NCI-H2081 treated with DMSO at 0.1 percent for 48 hours (cell line): ENCODE measurements at places on chromosomes 1 and 21.

DNA sequence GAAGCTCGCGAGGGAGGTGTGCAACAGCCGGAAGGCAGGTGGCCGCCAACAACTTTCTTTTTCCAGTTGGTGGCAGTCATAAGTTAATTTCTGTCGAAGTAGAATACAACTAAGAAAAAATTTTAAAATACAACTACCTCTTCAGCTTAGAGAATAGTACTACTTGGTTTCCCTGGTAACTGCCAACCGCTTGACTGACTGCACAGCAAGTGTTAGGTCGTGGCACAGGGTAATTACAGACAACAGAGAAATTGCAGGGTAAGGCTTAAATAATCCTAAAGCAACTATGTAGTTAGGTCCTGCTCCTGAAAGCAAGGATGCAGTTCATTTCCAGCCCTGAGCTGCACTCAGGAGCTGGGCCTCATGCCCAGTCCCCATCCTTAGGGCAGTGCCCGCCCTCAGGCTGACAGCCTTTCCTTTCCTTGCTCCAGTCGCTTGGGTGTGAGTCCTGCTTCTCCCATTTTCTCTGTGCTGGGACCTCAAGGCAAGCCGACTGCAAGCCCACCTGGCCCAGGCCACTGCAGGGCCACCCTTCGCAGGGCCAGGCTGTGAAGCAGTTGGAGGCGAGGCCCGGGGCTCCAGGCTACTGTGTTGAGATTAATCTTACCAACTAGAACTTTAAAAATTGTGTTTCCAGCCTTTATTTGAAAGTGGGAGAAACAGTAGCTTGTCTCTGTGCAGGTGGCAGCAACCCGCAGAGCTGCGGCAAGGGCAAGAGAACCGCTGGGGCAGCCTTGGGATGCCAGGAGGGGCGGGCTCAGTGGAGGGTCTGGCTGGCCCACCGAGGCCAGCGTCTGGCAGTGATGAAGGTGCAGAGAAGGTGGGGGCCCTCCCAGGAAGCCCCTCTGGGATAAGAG lies 148.3 kb downstream of the PCBP3 start:
- DNase-seq: no peak

DNA sequence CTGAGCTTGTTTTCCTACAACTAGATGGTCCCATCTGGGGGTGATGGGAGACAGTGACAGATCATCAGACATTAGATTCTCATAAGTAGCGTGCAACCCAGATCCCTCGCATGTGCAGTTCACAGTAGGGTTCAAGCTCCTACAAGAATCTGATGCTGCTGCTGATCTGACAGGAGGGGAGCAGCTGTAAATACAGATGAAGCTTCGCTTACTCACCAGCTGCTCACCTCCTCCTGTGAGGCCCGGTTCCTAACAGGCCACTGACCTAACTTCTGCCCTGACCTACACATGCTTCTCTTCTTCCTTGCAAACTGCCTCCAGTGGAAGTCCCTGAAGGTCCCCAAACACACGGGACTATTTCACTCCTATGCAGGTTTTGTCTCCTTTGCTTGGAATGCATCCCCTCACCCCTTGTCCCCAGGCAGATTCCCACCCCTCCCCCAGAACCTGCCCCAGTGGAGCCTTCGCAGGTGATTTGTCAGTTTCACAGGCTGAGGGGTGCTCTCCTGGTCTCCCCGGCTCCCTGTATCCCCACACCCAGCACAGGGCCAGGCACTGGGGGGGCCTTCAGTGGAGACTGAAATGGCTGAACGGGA lies 5.7 kb upstream of the ZBTB48 start:
- no peak for DNase-seq

- DNase-seq: no peak
Measured at GRCh38 chr1:201066986-201067385, 43.5 kb upstream of the KIF21B start.

GRCh38 chr1:184388319-184388889 lies 1.6 kb downstream of the C1orf21 start:
- DNase-seq: no peak

DNA sequence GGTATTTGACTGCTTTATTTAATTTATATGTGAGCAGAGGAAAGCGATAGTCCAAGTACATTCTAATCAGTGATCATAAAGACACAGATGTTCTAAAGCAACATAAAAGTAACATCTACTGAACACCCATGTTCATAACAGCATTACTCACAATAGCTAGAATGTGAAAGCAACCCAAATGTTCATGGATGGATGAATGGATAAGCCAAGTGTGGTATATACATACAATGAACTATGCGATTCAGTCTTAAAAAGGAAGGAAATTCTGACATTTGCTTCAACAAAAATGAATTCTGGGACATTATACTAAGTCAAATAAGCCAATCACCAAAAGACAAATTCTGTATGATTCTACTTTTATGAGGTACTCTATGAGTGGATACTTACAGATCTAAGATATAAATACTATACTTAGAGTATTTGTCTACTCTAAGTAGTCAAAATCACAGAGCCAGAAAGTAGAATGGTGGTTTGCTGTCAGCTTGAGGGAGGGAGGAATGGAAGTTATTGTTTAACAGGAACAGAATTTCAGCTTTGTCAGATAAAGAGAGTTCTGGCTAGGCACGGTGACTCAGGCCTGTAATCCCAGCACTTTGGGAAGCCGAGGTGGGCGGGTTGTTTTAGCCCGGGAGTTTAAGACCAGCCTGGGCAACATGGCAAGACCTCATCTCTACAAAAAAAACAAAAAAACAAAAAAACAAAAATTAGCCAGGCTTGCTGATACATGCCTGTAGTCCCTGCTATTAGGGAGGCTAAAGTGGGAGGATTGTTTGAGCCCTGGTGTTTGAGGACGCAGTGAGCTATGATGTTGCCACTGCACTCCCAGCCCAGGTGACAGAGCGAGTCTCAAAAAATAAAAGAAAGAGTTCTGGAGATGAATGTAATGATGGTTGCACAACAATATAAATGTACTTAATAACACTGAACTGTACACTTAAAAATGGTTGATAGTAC lies 79.7 kb upstream of the ARHGAP29 start:
- no peak for DNase-seq

DNA sequence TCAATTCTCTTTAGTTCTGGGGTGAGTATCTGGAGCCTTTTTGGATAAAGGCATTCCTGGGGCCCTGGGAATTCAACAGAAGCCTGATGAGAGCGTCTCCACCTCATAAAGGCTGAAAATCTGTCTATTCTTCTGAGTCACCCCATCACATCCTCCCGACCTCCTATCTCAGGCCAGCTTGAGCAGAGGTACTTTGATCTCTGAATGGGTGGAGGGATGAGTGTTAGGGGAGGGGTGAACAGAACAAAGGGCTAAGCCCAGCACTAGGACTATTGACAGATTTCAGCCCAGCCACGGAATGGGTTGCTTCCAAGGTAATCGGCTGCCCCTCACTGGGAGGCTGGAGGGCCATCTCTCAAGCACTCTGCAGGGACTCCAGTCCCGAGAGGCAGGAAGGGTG lies 2.5 kb upstream of the MYBPH start:
- DNase-seq: no peak

DNA sequence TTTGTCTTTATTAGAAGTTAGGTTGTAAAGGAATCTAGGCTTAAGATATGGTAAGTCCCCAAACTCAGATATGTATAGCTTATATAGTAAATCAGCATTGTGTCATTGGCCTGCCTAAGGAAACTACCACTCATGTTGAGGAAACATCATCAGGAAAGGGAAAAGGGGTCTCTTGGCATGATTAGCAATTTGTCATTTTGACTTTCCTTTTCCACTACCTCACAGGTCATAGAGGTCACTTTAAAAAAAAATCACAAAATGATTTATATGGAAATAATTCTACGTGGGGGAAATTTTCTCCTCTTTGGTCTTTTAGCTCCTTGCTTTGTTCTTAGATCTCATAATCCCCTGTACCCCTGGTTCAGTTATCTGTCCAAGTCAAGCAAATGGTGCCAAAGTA lies 213.5 kb downstream of the RPS6KC1 start:
- DNase-seq: no peak

GRCh38 chr1:19622204-19622603 lies 21.9 kb upstream of the NBL1 start:
- no peak for DNase-seq
